ENCODE measurements at places on chromosomes 4 and X.

DNA sequence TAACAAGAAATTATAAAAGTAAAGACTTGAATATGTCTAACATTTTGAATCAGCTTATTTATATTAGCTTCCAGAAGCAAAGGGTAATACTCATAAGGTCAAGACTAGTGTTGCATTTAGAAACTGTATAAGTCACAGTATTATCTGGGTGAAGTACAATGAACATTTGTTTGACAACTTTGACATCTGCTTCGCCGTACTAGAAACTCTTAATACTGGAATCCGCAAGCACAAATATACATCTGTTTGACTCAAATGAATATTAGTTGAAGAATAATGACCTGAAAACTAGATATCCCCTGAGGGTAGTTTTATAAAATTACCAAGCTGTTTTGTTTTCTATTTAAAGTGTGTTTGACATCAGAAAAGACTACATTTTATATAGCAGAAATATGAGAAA is 135.4 kb upstream of the ATOH1 start:
- DNase-seq, result no peak

DNA sequence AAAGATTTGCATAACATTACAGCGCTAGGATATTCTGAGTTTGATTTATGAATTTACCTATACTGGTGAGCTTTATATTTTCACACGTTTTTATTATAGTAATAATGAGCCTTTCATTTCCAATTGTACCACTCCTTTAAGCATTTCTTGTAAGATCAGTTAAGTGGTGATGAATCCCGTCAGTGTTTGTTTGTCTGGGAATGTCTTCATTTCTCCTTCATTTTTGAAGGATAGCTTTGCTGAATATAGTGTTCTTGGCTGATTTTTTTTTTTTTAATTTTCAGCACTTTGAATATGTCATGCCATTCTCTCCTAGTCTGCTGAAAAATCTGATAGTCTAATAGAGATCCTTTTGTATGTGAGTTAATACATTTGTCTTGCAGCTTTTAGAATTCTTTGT is 70.1 kb downstream of the IL15 start:
- no peak for DNase-seq

DNA sequence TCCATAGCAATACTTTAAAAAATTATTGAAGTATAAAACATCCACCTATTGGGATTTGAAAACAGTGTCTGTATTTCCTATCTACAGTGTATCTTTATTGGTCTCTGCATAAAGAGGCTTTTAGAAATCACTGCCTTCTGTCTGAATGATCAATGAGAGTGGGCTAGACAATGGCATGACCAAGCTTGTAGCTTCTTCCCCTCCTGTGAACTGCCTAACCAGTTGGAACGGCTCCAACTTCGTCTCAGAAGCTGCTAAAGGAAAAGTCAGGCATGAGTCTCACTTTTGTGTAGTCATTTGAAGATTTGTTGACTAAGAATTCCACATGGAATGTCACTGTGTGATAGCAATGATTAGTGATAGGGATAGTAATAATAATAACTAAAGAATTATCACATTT is 64.2 kb downstream of the INTS12 start:
- DNase-seq, result no peak

DNA sequence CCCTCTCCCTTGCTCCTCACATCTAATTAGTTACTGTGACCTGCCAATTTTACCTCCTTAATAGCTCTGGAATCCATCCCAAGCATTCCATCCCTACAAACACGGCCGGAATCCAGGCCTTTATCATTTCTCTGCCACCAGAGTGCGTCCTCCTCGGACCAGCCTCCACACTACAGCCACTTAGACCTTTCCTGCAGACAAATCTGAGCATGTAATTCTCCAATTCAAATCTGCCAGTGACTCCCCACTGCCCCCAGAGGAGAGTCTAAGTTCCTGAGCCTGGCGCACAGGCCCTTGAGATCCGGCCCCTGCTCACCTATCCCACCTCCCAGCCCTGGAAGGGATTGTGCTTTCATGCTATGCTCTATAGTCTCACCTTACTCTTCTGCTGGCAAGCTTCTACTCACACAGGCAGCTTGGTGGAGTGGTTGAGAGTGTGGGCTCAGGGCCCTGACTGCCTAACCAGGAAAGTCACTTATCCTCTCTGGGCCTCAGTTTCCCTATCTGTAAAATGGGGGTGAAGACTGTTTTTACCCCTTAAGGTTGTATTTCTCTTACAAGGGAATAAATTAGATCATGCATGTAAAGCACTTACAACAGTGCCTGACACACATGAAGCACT is 31.2 kb downstream of the PJA1 start:
- no peak for DNase-seq

GRCh38 chr4:45043911-45044310 is 317.6 kb upstream of the GNPDA2 start:
- no peak for DNase-seq

DNA sequence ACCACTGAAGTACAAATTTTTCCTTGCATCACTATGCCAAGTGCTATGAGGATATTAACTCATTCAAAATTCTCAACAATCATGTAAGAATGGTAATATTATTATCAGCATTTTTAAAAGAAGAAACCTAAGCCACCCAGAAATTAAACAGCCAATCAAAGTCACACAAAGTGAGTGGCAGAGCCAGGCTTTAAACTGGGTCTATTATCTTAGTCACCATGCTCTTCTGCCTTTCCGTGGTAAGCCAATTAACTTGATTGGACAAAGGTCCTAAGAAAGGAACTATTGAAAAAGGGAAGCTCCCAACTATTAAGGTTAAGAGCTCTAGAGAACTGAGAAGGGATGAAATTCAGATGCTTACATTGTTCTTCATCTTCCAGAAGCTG is 111.5 kb downstream of the ASB9 start:
- DNase-seq, result no peak

DNA sequence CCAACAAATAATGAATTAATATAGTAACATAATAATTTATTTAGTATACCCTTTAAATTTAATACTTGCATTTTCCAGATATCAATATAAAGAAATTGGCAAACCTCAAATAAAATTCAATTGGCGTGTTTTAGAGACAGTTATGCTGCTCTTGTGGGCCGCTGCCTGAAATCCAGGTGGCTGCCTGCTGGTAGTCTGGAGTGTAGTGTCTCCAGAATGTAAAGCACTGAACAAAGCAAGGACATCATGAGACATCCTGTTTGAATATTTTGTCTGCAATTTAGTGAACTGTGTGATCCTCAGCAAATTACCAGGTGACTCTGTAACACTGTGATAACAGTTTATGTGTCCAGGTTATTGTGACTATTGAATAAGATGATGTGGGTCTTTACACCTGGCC is 29.9 kb downstream of the ZFP42 start:
- no peak for DNase-seq

GRCh38 chr4:69800599-69800998 is 40.2 kb upstream of the SULT1B1 start:
- DNase-seq, result no peak

DNA sequence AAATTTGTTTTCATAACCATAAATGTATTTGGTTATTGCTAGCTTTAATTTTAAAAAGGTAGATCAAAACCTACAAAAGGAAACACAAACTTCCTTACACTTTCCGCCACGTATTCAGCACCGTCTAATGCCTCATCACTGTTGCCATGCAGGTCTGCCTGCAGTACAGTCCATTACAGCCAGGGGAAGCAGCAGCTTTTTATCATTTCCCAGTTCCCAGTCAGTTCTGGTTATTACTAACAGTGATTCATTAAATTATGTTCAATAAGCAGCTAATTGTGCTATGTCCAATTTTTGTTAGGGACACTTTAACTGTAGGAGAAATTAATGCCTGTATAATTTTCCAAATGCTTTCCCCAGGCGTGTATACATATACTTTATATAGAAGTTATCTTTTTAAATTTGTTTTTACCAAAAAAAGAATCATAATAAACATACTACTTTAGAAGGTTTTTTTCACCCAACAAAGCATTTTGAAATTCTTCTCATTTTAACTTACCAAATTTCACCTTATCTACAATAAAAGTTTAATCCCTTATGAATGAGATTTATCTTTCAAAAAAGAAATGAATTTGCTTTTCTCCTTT is 93.3 kb downstream of the ANXA3 start:
- peak; percentile 81 for DNase-seq

GRCh38 chrX:18971506-18971905 is 12.4 kb downstream of the PHKA2 start:
- no peak for DNase-seq

GRCh38 chrX:22922961-22923360 is 76.8 kb upstream of the DDX53 start:
- no peak for DNase-seq

DNA sequence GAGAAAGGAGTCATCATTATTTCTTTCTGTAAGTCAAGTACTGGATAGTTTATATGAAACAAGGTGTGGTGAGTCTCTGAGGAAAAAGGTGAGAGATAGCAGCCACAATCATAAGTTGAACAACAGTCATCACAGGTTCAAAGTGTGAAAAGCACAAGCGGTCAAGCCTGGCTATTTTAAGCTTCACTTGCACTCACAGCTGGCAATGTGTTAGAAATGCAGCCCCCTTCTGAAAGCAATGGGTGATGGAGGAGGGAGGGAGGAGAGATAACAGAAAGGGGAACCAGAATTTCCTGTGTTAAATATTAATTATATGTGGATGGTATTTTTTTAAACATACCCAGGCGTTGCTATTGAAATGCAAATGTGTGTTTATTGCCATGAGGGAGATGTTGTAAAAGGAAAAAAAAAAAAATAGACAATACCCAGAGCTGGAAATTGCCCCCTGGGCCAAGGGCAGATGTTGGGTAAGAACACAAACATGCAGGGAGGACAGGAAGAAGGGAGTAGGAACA is 26.9 kb upstream of the BMP3 start:
- no peak for DNase-seq

GRCh38 chrX:45437186-45437585 is 236.5 kb upstream of the DIPK2B start:
- no peak for DNase-seq

DNA sequence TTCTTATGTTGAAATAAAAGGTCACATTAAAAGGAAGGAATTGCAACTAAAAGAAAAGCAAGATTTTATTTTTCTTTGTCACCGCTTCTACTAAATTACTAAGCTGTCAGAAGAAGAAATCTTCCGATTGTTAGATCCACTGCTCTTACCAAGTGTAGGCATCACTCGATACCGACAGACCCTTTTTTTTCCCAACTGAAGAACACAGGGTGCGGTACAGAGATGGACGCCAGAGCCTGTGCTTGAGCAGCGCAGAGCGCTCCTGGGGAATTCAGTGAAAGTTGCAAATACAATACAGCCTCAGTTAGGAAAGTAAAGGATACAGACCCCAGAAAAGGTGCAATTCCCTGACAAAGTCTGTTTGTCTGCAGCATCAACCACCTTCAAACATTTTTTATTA is 94.9 kb upstream of the WDR17 start:
- DNase-seq, result no peak

DNA sequence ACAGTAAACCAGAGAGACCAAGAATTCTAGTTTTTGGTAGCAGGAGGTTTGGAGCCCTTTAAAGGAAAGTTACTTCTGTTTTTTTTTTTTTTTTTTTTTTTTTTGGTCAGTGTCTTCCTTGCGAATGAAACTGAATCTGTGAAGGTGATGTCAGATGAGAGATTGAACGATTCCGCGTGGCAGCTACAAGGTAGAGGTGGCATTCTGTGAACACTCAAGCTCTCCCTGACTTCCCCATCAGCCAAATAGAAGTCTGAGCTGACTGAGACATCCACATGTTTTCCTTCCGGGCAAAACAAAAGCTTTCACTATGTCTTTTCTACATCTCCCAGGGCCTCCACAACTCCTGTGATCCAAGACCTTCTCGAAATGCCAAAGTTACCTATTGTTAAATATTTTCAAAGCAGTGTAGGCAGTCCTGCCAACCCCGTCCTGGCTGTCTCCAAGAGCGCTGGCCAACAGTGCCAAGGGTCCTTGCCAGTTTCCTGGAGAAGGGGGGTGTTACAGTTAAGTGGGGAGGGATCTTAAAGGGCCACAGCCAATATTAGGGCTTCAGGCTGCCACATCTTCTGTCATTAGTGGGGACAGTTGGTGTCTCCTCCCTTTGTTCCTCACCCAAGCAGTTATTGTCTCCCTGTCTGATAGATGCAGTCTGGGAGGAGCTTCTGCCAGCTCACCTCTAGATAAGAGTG is 102.9 kb upstream of the SLC34A2 start:
- DNase-seq, result no peak

DNA sequence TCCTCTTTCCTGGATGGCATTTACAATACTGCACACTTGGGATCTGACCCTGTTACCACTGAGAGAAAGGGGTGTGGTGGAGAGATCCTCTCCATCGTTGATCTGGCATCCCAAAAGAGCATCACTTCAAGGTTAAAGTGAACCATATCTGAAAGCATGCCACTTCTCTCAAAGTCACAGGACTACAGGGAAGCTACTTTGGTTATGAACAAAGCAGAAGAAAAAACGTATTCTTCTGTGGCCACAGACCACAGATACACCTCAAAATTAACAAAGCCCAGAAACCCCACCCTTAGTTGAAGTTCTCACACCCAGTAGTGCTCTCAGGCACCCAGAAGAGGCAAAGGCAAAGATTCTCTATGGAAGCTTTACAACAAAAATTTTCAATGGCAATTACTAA is 108.3 kb downstream of the JADE1 start:
- no peak for DNase-seq

DNA sequence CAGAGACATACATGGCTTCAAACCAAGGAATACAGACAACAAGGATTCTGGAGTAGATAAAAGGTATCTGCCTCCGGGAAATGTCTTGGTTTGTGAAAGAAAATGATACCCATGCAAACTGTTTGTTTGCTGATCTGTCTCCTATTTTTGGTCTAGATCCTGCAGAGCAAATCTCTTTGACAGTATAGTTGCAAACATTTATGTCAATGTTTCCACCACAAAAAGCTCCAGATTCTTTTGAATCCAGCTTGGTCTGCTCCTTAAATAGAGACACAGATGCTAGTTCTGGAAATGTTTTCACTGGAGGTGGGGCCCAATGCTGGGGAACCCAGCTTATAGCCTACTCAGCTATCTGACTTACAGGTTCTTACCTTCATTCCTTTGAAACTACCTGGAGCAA is 119.7 kb downstream of the ATG4A start:
- DNase-seq, result no peak

DNA sequence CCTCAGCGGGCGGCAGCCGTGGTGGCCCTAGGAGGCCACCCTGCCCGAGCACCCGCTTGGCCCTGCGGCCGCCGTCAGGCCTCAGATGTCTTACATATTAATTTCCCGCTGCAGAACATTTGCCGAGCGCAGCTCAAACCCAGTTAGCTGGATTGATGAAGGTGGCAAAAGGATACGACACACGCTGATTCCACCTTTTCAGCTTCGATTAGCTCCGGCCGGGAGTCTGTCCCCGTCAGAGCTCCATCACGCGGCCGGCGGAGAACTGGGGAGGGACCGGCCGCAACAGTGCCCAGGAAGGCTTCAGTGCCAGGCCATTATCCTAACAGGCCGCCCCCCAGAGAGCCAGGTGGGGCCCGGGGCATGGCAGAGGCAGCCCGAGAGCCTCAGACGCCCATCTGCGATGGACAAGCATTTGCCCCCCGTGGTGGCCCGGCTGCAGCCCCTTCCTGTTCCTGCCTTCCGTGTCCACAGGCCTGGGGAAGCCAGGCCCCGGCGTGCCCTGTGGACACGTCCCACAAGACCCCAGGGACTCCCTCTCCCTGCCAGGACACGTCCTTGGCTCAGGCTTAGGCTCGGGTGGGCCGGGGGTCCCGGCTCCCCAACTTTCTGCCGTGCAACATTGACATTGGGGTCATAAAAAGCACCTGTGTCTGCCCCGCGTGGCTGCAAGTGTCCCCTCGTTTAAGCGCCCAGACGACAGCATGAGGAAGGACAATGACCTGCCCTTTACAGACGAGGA is 133.8 kb upstream of the NKX1-1 start:
- DNase-seq, result no peak

GRCh38 chr4:42331914-42332368 is 65.3 kb upstream of the SHISA3 start:
- no peak for DNase-seq
